ENCODE measurements at places on chromosomes 13 and 19. TPM values are rescaled to one million over a fixed set of nuclear protein-coding genes. Genes with fewer than 3 reads are reported as not detected.

NKG7 gene
- polyA plus RNA-seq: 2.0 TPM

DNA sequence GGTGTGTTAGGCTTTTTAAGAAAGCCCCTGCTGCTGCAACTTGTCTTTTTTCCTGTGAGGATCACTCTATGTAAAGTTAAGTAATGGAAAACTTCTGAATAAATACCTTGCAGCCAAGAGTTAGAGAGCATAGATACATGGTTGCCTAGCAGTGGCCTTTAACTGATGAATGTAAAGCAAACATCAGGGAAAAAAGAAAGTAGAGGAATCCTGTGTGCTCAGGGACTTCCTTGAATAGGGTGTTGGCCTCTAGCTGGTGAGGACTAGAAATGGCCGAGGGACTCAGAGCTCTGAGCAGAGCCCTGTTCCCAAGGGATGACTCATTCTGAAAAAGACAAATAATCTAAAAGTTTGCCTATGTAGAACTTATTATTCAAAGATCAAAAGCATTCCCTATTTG is 135.7 kb downstream of the MIPEP start:
- DNase-seq: no peak

DNA sequence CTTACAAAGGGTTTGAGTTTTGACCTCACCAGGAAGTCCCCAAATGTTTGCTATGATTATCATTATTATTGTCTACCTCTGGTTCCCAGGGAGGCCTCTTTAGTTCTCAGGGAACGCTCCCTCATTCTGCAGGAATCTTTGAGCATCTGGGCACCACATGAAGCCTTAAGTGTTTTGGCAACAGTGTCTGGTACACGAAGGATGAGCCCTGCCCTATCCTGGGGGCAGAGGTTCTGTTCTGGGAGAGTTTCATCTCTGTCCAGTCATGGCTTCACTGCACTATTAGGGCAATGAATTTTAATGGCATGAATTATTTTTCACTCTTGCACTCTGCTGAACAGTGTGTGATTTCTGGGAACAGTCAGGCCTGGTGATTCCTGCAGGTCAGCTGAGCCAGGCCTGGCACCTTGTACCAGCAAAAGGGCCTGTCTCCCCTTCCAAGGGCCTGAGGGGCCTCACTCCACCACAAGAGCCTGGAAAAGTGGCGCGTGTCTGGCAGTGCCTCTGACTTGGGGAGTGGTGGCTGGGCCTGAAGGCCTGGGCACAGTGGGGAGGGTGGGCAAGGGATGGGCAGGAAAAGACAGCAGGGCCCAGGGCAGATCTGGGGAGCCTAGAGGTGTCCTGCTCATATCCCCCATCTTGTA is 4.6 kb downstream of the FAM187B start:
- DNase-seq: no peak

DNA sequence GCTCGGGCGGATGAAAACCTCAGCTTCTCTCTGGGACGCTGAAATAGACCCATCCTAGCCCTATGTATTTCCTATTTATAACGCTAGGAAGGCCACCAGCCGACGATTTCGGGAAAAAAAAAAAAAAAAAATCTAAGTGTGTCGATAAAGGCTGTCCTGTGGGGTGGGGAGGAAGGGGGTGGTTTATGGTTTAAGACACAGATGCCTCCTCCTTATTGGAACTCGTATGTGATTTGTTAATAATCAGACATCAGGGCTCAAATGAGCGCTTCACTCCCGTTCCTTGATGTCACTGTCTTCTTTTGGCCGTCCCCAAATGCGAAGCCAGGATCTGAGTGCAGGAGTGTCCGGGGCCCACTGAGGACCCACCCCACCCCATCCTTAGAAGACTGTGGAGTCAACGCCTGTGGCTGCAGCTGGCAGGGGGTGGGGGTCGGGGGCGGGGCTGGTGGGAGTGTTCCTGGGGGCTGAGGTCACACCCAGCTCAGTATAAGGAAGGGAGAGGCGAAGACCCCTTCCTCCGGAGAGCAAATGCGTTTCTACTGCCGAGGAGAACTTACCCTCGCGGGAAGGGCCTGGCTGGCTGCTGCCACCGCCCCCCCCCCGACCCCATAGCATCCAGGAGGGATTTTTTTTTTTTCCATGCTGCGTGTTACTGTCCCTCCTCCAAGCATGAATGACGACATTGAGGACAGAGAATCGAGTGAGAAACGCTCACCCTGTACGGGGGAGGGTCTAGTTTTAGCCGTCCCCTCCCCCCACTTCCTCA is 971 bp downstream of the ATCAY start:
- DNase-seq: no peak

GRCh38 chr13:36366031-36366430 is 19.8 kb upstream of the SPART start:
- DNase-seq: no peak

GRCh38 chr13:60326273-60326672 is 70.7 kb upstream of the TDRD3 start:
- no peak for DNase-seq

GRCh38 chr19:38842439-38843174 is 7.2 kb downstream of the HNRNPL start:
- no peak for DNase-seq

DNA sequence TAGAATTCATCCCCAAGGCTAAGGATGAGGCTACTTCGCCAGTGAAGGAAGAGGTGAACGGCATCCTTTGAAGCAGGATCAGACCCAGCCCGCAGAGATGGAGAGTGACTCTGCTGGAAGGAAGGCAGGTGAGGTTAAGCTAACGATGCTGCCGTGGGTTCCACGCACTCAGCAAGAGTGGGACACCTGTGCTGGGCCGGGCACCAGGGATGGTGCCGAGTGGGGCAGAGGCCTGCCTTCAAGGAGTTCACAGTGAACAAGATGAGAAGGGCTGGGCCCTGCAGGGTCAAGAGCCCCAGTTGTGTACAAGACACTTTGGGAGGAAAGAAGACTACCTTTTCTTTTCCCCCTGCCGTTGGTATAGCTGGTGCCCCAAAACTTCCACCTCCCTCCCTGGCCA is 606.6 kb downstream of the LIG4 start:
- no peak for DNase-seq

- DNase-seq: no peak
These were observed 27.7 kb upstream of the MBNL2 start for GRCh38 chr13:97194479-97194878.

LILRA5 gene
- 0.62 TPM for polyA plus RNA-seq

TMEM145 gene
- polyA plus RNA-seq: 0.97 TPM

- DNase-seq: no peak
These were observed 29.3 kb downstream of the ZNF564 start for GRCh38 chr19:12521996-12522395.

ELAVL3 gene
- 0.04 TPM for polyA plus RNA-seq

- DNase-seq: no peak
These were observed 2.5 kb downstream of the SSC5D start for GRCh38 chr19:55490478-55491432.

C19orf67 gene
- polyA plus RNA-seq: not detected

SIAH3 gene
- polyA plus RNA-seq: 0.79 TPM

DNA sequence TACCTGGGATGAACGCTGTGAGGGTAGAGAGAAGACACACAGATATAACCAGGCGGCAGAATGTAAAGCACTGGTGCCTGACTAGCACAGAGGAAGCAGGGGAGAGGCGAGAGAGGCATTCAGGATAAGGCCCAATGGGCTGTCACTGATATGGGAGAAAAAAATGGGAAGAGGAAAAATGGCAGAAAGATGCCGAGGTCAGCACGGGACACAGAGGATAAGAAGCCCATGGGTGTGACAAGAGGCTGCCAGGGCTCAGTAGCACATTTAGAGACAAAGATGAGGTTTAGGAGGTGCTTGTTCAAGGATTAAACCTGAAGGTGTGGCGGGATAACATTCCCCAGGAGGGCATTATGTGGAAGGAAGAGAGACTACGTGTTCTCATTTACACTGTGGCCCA is 5.6 kb downstream of the SMG9 start:
- no peak for DNase-seq

GRCh38 chr19:38455031-38455430 is 21.5 kb downstream of the RYR1 start:
- DNase-seq: peak; percentile 51

GRCh38 chr19:17618936-17619335 is 63.5 kb downstream of the COLGALT1 start:
- DNase-seq: no peak

EBI3 gene
- polyA plus RNA-seq: 0.49 TPM

LILRA1 gene
- polyA plus RNA-seq: 0.51 TPM

GRCh38 chr19:44758596-44758995 is 10.1 kb downstream of the BCL3 start:
- DNase-seq: no peak

ACER1 gene
- 0.08 TPM for polyA plus RNA-seq

- DNase-seq: no peak
These were observed at the start of gene HDGFL2 for GRCh38 chr19:4472174-4472974. Gene HDGFL2 (plus strand): TSS chr19:4472297. CDS start chr19:4472351, 54 bp downstream.

AP1M2 gene
- 51.5 TPM for polyA plus RNA-seq

- DNase-seq: no peak
These were observed 5.3 kb downstream of the ZNF85 start for GRCh38 chr19:20928371-20928770.

DNA sequence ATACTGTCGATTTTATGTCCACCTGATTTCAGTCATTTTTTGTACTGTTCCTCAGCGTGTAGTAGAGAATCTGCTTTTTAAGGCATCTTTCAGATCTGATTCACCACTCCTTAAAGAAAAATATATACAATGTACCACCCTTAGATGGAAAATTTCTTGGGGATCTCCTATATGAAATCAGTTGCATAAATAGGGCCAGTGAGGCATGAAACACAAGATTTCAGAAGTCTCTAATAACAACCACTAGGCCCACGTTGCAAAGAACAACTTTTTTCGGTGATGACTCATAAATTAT is 1.4 kb downstream of the USP12 start:
- no peak for DNase-seq

DNA sequence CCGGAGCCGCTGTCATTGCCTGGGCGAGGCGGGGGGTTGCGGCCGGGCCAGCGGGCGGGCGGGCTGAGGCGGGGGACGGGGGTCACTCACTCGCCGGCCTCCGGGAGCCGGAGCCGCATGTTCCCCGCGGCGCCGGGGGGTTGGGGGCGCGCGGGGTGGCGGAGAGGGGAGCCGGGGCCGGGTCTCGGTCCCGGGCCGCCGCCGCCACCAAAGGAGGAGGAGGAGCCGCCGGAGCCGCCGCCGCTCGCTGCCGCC is 149 bp downstream of the MED26 start:
- no peak for DNase-seq

DNA sequence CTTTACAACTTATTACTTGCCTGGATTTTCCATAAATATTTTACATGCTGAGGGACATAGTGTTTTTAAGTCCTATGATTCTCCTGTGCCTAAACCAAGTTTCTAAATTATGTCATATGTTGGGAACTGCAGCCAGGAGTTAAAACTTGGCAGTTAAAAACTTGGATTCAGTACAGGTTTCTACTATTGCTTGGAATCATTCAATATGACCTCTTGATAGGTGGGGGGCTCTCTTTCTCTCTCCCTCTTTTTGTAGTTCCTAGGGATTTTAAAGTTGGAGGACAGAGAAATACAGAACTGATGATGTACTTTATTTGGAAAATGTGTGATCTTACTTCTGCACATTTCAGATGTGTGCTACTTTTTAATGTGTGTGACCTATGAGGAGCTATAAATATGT is 4.7 kb downstream of the CSNK1A1L start:
- DNase-seq: no peak

DNA sequence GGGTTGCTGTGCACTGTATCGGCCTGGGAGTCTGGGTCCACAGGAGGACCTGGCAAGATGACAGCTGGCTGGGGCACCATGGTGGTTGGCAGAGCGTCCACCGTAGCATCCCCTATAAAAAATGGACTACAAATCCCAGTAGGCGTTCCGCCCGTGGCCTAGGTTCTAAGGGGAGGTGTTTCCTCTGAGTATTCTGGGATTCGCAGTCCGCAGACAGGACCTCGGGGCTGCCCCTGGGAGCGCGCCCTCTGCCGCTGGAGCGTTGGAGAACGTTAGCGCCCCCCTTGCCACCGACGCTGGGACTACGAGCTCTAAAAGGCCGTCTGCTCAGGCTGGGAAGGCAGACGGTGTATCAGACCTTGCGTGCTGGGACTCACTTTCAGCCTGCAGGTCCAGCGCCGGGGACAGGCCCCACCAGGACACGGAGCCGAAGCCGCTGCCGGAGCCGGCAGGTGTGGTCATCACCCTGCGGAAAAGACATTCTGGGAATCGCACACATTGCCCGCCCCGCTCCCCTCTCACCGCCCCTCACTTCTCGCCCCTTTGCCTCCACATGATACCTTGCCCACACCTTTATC is 372 bp downstream of the DNAAF3 start:
- no peak for DNase-seq

GRCh38 chr19:10769533-10770491 is 51.9 kb downstream of the DNM2 start:
- DNase-seq: no peak

ZNF560 gene
- 1.2 TPM for polyA plus RNA-seq

ZNF534 gene
- polyA plus RNA-seq: 0.58 TPM

GRCh38 chr19:33621811-33622504 is at the start of gene CHST8:
Gene CHST8 (plus strand): TSS chr19:33621953. CDS start chr19:33689262, 67,309 bp downstream.
- DNase-seq: no peak

DNA sequence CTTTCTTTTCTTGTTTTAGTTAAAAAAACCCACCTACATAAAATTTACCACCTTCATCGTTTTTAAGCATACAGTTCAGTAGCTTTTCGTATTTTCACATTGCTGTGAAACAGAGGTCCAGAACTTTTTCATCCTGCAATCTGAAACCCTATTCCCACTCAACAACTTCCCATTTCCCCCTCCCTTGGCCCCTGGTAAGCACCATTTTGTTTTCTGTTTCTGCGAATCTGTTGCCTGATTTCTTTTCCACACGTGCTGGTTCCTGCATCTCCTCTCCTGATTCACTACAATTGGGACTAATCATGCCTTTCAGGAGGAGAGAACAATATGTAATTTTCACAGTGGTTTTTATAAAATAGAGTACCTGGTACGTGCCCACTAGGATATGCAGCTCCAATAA is 149.2 kb upstream of the RNF113B start:
- DNase-seq: no peak

- no peak for DNase-seq
These were observed 12.5 kb upstream of the TBC1D4 start for GRCh38 chr13:75494491-75494890.

SIX5 gene
- polyA plus RNA-seq: 12.8 TPM

ABHD17A gene
- polyA plus RNA-seq: 37.7 TPM

ZNF154 gene
- 27.4 TPM for polyA plus RNA-seq

- no peak for DNase-seq
These were observed 62.0 kb downstream of the MICU2 start for GRCh38 chr13:21541980-21542379.

GIPR gene
- polyA plus RNA-seq: 0.43 TPM
